DMS79 (cell line): ENCODE measurements at places on chromosomes 11 and 22.

GRCh38 chr11:68687311-68687710 lies 3.0 kb downstream of the GAL start:
- DNase-seq = no peak

- DNase-seq = peak; percentile 54
Measured at GRCh38 chr11:92226331-92227229, 2.0 kb downstream of the FAT3 start.

DNA sequence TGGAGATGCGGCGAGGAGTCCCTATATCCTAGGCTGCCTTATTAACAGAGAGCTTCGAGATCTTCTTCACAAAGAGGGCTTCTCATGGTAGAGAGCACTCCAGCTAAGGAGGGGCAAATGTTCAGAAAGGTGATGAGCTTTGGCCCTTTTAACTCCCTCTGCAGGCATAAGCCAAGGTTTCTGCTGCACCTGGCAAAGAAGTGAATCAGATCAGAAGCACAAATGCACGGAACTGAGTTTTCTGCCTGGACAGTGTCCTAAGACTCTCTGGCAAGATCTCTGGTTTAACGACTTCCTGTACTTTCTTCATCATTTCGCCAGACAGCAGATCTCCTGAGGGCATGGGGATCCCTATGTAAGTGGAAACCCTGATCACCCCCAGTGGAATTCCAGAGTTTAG lies 37.2 kb downstream of the POU2AF3 start:
- DNase-seq = no peak

DNA sequence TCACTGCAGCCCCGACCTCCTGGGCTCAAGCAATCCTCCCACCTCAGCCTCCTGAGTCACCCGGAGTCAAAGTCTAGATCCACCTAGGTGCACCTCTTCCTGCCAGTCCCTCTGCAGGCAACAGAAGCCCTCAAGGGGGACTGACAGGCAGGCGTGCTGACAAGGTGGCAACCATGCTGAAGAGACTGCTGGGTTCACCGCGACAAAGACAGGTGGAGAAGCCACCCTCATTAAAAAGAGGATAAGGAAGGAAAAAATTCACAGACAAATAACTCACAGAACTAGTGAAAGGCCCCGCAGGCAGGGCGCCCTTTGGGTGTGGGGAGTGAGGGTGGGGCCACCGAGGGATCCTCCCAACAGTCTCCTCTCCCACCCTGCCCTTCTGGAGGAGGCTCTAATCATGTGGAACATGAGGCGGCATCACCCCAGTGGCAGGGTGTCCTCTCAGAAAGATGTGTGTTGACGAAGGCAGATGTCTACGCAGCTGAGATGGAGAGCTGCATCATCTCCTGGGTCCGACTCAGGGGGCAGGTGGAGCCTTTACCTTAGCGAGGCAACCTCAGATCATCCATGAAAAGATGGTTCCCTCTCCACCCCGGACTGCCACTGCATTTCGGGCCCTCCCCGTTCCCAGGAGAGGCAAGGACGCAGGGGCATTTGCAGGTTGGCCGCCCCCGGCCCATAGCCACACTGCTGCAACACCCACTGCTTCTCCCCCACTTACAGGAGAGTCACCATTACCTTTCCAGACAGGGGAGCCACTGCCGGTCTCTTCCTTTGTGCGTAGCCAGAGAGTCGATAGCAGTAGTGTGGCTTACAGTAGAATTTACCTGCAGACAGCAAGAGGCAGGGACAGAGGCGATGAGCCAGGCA lies 91.2 kb upstream of the BID start:
- no peak for DNase-seq

- no peak for DNase-seq
Measured at GRCh38 chr22:19880786-19881569, 26.3 kb upstream of the GNB1L start.

- DNase-seq = no peak
Measured at GRCh38 chr22:48138855-48139254, 1376.4 kb downstream of the TBC1D22A start.

DNA sequence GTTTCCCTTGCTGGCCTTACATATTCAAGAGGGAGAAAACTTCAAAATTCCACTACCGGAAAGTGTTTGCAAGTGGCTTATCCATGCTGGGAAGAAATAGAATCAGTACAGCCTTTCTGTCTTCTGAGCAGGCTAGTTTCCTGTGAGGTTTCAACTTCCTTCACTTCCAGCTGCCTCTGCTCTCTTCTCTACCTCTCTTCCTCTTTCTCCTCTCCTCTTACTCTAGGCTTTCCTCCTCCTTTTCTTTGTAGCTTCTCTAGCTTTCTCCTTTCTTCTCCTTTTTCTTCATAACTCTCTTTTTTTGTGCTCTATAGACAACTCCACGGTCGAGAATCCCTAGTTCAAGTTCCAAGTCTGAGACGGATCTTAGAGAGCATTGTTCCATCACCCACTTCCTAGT lies 421.8 kb downstream of the ETS1 start:
- no peak for DNase-seq

DNA sequence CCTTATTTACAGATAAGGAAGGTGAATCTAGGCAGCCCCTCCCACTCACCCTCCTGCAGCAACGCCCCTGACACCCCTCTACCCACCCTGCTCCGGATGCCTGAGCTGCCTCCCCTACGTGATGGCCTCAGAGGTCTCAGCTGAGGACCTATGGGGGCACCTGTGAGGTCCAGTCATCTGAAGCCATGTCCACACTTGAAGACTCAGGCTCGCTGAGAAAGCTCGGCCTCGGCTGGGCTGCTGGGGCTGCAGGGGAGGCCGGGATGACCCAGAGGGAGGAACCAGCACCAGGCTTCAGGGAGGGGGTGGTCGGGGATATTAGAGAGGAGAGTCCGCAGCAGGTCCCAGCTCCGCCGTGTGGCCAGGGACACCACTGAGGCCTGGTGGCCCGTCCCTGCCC lies 92.8 kb downstream of the BRD1 start:
- DNase-seq = no peak

DNA sequence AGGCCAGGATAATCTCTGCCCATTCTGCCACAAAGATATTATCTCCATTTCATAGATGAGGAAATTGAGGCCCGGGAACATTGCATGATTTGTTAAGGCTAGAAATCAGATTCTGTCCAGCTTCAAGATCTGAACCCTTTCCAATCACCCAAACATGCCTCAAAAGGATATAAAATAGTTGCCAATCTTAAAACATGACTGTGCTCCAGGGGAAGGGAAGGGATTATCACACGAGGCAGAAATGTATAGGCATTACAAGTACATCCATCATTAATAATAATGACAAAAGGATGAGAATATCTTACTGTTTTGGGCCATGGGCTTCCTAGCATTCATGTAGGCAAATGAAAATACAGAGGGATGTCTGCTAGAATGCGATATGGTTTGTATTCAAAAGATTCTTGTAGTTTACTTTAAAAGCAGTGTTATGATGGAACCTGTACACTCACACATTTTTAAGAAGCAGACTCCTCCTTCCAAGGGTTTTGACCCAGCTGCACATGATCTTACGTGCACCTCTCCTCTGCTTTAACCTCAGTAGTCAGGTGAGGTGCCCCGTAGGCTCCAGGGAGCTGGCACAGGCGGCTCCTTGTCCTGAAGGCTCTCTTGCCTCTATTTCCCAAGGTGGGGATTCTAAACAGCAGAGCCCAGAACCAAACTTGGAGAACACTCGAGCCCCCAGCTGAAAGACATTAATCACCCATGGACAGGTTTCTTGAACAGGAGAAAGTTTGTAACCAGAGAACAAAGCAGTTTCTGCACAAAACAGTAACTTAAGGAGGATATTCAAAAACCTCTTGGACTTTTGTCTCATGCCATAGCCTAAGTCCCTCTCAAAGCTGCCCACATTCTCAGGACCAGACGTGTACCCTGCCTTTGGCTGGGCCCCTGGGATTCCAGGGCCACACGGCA lies 36.0 kb downstream of the PARVA start:
- no peak for DNase-seq

GRCh38 chr11:134542401-134543165 lies 130.5 kb upstream of the B3GAT1 start:
- DNase-seq = no peak

GRCh38 chr11:92685049-92685448 lies 284.4 kb upstream of the MTNR1B start:
- DNase-seq = no peak

DNA sequence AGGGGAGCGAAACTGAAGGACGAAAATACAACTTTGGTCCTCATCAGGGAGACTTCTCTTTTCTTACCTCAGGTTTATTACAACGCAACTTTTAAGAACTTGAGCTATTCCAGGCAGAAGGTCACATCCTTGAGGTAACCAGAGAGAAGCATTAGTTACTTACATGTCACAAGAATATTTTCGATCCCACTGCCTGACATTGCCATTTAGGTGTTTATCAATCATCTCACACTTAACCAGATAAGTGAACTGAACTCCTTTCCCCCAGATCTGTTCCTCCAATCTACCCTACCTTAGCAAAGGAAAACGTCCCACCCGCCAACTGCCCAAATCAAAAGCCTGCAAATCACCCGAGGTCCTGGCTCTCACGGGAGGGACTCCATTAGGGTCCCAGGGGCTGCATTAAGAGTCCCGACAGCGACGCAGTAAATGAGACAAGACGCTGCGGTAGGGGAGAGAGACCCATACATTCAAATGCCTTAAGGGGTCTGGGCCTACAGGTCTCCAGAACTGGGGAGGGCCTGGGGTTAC lies 734 bp downstream of the ZNF280B start:
- DNase-seq = no peak

- DNase-seq = no peak
Measured at GRCh38 chr11:2581931-2582350, 117.9 kb downstream of the KCNQ1OT1 start.

DNA sequence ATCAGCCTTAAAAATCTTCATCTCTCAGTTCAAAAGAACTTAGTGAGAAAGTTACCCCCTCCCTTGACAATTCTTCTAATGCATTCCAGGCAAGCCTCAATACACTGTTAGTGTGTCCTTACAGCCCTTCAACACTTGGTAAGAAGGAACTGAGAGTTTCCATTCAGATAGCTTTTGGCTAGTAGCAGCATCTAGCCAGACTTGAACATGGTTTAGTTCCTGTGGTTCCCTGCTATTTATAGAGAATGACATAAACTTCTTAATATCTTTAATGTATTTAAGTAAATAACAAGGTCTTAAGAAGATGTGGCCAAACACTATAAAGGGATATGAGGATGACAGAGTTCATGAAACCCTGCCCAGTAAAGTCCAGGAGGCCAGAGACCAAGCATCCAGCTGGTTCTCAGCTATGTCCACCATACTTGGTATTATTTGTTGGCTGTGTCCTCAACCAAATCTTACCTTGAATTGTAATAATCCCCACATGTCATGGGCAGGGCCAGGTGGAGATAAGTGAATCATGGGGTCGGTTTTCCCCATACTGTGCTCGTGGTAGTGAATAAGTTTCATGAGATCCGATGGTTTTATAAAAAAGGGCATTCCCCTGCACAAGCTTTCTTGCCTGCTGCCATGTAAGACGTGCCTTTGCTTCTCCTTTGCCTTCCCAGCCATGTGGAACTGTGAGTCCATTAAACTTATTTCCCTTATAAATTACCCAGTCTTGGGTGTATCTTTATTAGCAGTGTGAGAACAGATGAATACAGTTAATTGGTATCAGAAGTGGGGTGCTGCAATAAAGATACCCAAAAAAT lies 132.4 kb downstream of the LARGE1 start:
- no peak for DNase-seq

- DNase-seq = no peak
Measured at GRCh38 chr11:83682611-83682973, 396.4 kb upstream of the CCDC90B start.

- DNase-seq = no peak
Measured at GRCh38 chr11:59983212-59983611, 19.4 kb downstream of the OOSP4A start.

DNA sequence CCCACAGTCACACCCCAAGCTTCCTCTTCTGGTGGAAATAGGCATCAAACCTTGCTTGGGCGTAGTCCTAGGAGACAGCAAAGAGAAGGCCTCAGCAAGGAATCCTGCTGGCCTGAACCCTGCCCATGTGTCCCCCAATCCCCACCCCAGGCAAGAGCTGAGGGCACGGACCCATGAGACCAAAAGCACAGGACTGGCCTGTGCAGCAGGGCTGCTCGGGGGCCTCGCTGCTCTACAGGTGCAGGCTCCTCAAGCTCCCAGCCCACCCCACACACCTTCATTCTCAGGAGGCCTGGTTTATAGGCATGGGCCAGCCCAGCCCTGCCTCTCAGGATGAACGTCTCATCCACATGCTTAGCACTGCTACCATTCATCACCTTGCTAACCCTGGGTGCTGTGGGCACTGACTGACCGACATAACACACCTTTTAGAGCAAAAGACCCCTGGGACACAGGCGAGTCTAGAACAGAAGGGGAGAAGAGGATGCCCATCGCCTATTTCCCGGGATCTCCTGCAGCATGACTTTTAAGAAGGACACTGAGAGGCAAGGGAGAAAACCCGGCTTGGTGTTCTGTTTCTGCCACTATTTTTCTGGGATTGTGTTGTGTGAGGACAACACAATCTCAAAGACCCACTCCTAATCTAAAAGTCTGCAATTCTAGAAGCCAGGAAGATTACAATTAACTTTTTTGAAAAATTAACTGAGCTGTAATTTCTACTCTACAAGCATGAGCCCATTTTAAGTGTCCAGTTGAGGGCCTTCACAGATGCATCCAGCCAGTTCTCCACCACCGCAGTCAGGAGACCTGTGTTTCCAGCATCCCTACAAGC lies 15.4 kb downstream of the TCIRG1 start:
- DNase-seq = no peak

- DNase-seq = no peak
Measured at GRCh38 chr22:41237707-41238569, 2.8 kb downstream of the CHADL start.

DNA sequence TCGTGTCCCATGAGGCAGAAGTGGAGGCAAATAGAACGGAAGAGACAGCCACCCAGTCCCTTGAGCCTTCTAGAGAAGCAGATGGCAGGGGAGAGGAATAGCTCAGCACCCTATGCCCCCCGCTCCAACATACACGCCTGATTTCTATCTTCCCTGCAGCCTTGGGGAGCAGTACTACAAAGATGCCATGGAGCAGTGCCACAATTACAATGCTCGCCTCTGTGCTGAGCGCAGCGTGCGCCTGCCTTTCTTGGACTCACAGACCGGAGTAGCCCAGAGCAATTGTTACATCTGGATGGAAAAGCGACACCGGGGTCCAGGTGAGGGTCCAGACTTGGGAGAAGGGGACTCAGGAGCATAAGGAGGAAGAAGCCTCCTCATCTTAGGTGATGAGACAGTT lies 6.6 kb downstream of the DPF2 start:
- no peak for DNase-seq

DNA sequence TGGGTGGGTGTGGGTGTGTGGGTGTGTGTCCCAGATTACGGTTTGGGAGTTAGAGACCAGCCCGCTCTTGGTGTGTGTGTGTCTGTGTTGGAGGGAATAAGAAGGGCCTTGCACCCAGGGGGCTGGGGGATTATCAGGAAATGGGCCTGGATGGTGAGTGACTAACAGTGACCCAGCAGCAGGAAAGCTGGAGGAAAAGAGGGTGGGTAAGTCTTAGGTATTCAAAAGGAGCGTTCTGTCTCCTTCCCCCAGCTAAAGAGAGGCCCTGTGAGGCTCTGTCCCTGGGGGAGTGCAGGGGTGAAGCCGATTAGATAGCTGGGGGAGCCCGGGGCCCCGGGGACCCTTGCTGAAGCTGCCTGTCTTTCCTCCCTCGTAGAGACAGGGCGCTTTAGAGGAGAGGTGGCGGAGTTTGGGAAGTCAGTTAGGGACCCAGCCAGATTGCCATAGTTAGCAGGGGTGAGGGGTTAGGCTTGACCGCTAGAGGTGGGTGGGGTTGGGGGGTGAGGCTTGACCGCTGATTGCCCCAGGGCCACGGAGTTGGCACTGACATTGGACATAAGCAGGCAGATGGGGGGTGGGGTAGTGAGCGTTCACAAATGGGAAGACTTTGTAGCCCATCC lies 1.5 kb downstream of the OAF start:
- no peak for DNase-seq
